ENCODE measurements at places on chromosomes 3 and 15. TPM values are rescaled to one million over a fixed set of nuclear protein-coding genes. Genes with fewer than 3 reads are reported as not detected.

GRCh38 chr15:74662064-74662860 is 33.6 kb downstream of the EDC3 start:
- no peak for DNase-seq

DNA sequence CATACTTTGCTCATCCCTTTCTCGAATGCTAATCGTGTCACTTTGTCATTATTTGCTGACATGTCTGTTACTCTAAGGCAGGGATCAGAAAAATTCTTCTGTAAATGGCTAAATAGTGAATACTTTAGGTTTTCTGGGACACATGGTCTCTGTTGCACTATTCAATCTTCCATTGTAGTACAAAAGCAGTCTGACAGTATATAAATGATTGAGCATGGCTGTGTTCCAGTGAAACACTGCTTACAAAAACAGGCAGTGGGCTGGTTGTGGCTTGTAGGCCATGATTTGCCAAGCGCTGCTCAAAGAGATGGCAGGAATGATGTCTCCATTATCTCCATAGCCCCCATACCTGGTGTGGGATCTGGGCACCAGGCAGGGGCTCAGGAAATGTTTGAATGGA is 45.6 kb downstream of the TMEM266 start:
- DNase-seq: no peak

- no peak for DNase-seq
Observed at GRCh38 chr15:77624868-77625267, 7.8 kb downstream of the LINGO1 start.

DNA sequence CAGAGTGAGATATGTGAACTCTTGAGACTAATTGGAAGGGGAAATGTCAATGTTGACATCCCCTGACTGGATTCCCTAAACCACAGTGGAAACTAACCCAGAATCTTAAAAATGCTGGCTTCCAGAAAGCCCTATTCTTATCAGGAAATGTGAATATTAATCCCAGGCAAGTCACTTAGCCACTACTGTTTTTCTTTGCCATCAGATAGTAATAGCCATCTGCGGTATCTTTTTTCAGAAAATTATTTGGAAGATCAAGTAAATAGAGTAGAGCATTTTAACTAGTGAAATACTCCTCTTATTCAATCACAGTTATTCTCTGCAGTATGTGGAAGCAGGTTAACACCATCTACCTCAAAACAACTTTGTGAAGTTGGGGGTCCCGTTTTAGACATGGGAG is 318.9 kb downstream of the RORA start:
- DNase-seq: no peak

The PP2D1 gene
- polyA plus RNA-seq: 1.1 TPM

The NME9 gene
- 1.7 TPM for polyA plus RNA-seq
